ENCODE measurements at places on chromosomes 13 and 19.

- no peak for DNase-seq
Observed at GRCh38 chr13:98488736-98489135, 88.2 kb downstream of the STK24 start.

GRCh38 chr13:43206838-43207237 is 183.5 kb downstream of the DNAJC15 start:
- no peak for DNase-seq

DNA sequence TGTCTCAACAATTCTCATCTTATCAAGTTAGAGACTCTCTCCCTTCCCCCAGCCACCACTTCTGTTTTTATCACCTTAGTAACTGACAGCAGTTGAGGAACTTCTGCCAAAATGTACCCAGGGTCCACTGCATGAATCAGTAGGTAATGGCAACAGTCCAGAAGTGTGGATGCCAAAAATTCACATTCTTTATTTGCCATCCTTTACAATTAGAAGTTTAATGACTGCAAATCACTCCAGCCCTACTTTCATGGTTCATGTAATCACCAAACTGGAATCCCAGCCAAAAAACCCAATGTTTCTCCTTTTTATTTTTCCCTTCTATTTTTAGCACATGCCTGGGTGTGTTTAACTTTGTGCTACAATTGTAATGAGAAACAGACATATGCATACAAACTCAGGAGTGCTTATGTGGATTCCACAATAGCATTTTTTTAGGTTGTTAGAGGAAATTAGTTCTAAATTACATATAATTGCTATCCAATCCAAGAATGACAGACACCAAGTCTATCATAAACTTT is 243.5 kb downstream of the RGCC start:
- DNase-seq: no peak

GRCh38 chr13:37889102-37889501 is 19.5 kb upstream of the TRPC4 start:
- no peak for DNase-seq

DNA sequence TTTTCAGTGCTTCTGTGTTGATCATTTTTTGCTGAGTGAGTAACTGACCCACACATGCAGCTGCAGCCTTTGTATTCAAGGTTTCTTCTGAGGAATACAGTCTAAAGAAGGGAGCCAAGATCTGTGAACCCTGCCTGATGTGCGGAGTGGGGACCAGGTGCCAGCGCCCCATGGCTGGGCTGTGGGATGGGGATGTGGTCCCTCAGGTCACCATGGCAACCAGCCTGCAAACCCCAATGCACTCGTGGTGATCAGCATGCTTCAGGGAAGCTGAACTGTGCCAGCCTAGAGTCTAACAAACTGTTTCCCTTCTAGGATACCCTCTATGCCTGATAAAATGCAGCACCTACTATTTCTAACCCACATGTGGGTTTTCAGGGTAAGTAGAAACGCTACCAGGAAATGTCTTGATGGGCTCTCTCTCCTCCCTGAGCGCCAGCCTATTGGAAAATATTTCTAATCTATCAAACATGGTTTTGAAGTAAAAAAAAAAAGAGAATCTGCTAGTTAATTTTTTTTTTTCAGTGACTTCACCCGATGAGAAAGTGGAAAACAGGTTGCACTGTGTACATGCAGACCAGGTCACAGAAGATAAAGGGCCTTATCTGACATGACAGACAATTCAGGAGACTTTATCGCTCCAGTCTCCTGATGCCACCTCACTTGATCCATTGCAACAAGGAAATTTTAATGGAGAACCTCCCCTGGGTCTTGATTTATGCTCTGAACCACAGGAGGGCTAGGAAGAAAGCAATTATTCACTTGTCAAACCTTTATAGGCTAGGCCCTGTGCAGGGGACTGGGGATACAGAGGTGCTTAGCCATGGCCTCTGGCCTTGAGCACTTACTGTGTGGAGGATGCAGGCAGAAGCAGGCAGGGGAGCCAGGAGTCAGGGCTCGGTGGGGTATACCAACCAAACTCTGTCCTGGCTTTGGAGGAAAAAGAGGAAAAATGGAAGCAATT is 51.1 kb downstream of the RASL11A start:
- peak; percentile 10 for DNase-seq

GRCh38 chr19:52007451-52007805 is 583 bp downstream of the ZNF615 start:
- DNase-seq: no peak
